Sciatic nerve (tissue), 2 donors: ENCODE measurements at places on chromosomes 1 and 21. TPM values are rescaled to one million over a fixed set of nuclear protein-coding genes. Genes with fewer than 3 reads are reported as not detected.

Gene SPRR1B
- total RNA-seq = not detected

DNA sequence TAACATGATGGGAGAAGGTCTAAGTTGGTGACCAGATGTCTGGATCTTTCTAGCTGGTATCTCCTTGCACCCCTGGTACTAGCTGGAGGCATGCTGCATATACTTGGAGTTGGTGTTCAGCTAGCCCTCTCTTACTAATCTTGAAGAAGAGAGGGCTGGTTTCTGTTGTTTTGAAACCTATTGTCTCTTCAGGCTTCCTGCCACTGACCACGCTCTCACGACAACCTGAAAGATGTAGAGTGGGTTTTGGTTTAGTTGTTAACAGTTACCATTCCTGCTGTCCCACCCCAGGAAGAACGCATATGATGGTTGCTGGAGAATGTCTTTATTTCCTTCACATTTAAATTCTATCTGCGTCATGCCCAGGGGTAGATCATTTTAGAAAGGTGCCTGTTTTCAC, 3.6 kb downstream of the MAN1C1 start:
- DNase-seq = no peak

Gene CTTNBP2NL
- 63.4 TPM for total RNA-seq

DNA sequence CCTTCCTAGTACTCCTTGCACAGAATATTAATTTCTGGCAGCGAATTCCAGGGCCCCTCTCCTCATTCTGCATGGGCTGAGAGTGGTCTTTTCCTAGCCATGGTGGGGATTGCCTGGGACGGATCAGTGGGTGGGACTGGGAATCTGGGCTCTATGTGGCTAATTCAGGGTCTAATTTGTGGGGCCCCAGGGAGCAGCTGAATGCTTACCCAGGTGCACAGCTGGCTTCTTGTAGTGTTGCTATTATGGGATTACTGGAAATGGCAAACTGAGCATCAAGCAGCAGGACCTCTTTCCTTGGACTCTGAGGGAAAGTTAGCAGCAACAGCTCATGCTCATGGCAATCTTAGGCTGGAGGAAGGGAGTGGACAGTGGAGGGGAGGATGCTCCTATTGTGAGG, 187.1 kb upstream of the CACNA1E start:
- no peak for DNase-seq

GRCh38 chr1:234691567-234691966, 81.6 kb upstream of the IRF2BP2 start:
- no peak for DNase-seq
